ENCODE measurements at places on chromosomes 6 and 20. TPM values are rescaled to one million over a fixed set of nuclear protein-coding genes. Genes with fewer than 3 reads are reported as not detected.

- no peak for DNase-seq
These were observed 42.5 kb downstream of the SLC2A4RG start for GRCh38 chr20:63782051-63782471.

- no peak for DNase-seq
These were observed 5.6 kb upstream of the STX16 start for GRCh38 chr20:58645412-58645968.

GRCh38 chr20:62921119-62921687 is 5.1 kb downstream of the DIDO1 start:
- no peak for DNase-seq

DNA sequence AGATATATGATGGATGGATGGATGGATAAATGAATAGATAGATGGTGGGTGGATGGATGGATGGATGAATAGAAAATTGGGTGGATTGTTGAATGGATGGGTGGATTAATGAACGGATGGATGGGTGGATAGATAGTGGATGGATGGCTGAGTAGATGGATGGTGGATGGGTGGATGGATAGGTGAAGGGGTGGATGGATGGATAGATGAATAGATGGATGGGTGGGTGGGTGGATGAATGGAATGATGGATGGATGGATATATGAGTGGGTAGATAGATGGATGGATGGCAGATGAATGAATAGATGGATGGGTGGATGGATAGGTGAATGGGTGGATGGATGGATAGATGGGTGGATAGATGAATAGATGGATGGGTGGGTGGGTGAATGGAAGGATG is 80.7 kb upstream of the NEDD9 start:
- no peak for DNase-seq

DNA sequence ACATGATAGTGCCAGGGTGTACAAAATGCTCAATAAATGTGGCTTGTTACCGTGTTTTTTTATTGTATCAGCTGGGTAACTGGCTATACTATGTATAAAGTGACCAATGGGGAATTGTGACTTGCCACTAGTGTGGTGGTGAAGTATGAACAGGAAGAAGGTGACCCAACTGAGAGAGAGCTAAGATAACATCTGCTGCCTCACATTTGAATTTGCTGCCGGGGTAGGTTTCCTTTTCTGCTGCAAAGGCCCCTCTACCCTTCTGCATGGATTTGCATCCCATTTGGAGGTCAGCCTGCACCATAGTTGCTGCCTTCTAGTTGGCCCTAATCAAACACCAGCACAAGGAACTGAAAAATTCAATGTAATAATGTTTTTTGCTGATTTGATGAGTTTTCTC is 24.1 kb downstream of the IL17A start:
- no peak for DNase-seq

GRCh38 chr6:108406943-108407342 is 112.1 kb downstream of the AFG1L start:
- no peak for DNase-seq

GRCh38 chr20:33664762-33665144 is 2.0 kb upstream of the ACTL10 start:
- DNase-seq, result no peak

DNA sequence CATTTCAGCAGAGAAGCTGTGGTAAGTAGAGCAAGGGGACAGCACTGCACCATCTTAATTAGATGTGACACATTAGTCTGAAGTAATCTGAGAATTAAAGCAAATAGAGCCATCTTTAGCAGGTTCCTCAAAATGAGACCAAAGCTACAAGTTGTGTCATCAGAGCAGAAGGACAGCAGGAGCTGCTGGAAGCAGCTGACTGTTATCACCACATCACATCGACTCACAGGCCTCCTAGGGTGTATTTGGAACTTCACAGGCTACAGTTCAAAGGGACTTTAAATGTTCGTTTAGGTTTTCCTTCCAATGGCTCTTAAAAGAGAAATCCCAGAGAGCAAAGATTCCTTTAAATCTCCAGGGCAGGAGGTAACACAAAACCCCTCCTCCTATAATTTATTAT is 69.5 kb downstream of the LCA5 start:
- DNase-seq, result no peak

DNA sequence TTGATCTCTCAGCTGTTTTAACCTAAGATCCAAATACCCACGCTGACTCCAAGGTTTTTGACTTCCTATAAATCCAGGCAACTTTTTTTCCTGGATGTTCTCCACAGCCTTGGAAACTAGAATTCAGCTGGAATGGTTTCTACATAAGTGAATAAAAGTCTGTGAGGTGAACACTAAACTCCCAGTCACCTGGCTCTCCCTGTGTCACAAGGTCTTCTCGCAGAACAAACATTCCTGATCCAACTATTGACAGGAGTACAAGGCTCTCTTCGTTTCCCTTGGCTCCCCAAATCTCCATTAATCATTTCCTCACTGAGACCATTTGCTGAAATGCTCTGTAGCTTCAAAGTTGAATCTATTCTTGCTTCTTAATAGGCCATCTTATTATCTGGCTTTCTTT is 265.7 kb downstream of the ADGRG6 start:
- DNase-seq, result no peak

DNA sequence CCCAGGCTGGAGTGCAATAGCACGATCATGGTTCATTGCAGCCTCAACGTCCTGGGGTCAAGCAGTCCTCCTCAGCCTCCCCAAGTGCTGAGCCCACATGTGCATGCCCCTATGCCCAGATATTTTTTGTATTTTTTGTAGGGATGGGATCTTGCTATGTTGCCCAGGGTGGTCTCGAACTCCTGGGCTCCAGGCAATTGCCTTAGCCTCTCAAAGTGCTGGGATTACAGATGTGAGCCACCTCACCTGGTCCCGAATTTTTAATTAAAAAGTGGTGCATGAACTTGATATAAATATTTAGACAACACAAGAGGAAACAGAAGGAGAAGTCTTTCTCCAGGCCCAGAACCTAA is 7.1 kb upstream of the RNF114 start:
- peak; percentile 25 for DNase-seq

DNA sequence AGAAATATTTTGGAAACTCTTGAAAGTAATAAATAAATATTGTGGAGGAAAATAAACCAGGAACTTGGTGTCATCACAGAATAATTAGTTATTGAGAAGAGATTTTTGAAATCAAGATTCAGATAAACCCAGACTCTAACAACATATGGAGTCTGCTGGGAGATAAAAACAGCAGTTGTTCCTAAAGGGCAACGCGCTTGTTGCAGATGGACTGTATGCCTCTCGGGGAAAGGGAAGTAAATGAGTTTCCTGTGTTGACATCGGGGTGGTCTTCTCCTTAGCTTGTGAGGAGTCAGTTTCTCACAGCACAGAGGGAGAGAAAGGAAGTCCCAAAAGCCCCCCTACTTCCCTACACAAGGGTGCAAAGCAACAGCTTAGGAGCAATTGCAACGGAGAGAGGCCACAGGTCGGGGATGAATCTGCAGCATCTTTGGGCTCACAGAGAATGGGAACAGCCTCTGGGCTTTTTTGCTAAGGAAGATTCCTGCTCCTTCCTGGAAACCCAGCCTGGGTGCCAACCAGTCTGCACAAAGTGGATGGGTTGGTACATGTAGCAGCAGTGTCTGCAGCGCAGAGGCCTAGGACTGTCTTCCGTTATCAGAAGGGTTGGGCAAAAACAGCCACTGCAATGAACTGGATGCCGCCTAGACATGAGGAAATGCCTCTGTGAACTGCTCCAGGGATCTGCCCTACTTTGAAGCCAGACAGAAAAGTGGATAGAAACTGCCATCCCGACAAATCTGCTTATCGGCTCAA is 603.0 kb upstream of the NRSN1 start:
- DNase-seq, result no peak

DNA sequence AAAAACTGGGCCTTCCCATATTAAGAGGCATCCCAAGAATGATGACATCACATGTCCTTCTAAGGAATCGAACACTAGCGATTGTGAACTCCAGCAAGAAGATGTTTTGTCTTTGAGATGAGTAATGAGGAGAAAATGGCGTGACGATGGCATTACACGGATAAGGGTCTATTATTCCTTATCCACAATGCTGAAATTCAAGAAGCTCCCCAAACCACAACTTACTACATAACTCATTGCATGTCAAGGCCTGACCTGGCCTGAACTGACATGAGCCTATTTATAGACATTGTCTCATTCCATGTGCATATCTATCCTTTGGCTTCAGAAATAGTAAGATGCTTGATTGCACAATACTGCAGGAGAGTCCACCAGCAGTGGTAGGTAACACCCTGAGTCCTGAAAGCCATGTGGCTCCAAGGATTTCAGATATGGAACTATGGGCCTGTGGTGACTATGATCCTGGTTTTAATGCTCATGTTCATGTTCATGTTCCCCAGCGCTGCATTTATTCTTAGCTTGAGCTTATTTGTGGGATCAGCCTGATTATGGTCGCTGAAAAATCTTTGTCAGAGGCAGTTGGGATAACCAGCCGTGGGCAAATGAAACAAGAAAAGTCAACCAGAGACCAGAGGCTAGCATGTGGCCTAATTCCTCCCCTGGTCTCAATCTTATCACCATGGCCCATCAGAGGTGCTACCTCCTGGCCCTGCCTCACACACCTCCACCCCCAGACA is 183.2 kb upstream of the JARID2 start:
- no peak for DNase-seq

DNA sequence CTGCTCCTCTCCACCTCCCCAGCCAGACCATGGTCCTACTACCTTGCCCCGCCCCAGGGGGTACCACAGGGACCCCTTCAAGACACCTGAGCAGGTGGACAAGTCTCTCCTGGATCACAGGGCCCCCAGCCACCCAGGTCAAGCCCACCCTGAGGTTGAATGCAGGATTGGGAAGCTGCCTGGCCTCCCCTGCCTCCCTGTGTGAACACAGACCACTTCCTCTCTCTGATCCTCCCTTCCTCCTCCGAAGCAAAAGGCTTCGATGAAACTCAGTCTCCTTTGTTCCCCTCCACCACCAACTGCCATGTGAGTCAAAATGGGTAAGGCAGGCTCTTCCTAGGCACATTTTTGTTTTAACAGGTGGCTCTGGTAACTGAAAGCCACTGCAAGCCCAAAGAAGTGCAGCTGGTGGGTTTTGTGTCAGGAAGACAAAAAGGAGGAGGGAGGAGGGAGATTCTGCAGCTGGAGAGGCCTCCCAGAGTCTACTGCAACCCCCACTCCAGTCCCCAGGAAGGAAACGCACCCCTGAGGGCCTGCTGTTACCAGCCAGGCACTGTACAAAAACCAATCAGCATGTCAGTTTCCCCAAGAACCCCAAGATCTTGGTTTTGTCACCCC is 5.4 kb downstream of the ADA start:
- DNase-seq, result no peak

GRCh38 chr6:67629258-67629657 is 1005.8 kb upstream of the ADGRB3 start:
- no peak for DNase-seq

- DNase-seq, result no peak
These were observed 97.2 kb downstream of the TULP4 start for GRCh38 chr6:158409451-158409850.

DNA sequence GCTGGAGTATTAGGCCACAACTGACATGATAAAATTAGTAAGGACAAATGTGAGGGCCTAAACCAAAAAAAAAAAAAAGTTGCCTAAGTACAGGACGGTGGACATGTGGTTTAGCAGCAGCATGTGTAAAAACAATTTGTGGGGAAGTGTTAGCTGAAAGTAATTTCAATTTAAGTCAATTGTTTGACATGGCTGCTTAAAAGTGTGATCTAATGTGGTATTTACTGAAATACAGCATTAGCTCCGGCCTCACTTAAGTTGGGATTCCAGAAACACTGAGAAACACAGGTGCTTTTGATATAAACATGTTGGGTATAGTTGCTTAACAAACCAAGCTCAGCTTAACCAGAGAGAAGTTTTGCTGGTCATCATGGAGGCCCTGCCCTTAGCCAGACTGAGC is 119.7 kb downstream of the FYN start:
- no peak for DNase-seq

- no peak for DNase-seq
These were observed 268.1 kb downstream of the UST start for GRCh38 chr6:149014631-149015534.

DNA sequence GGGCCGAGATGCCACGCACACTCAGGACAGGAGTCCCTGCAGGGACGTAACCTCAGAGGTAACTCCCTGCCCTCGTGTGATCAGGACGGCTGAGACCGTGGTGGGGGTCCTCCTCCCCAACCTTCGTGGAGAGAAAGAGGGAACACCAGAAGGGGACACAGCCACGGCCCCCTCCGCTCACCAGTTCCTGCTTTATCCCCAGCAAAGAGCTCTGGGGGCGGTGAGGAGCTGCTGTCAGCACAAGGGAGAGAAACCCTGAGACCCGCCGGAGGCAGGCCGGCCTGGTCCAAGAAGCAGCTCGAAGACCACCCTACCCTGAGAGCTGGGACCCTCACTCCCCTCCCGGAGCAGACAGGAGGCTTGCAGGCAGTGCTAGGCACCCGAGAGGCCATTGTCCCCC is 44.4 kb downstream of the SLC2A4RG start:
- peak; percentile 73 for DNase-seq

DNA sequence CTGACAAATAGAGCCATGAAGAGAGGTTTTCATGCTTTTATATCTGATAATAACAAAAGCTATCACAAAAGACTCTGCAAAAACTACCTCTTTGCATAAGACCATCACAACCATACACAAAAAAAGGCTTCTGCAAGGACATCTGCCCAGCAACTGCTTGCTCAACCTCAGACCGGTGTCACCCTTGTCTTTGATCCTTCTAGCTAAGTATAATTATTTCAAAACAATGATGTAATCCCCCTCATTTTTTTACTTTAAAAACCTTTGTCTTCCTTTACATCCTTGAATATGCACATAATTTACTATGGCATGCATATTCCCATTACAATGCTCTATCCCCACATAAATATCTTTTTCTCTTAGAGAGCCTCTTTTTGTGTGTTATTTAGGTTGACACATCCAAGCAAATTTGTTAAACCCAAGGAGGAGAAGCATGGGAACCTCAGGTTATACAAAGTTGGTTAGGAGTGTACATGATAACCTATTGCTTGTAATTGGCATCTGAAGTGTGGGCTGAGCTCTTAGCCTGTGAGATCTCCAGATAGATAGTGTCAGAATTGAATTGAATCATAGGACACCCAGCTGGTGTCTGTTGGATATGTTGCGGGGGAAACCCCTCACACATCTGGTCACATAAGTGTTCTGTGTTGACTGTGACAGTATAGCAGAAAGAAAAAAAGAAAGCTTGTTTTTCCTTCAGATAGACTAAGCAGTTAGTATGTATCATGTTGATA is 20.7 kb upstream of the CGA start:
- no peak for DNase-seq

LYRM4 gene
- 17.9 TPM for total RNA-seq

SLC23A2 gene
- 26.0 TPM for total RNA-seq

BCAS1 gene
- 1.1 TPM for total RNA-seq

KIFC1 gene
- total RNA-seq, result 2.0 TPM

ADGRB3 gene
- total RNA-seq, result 5.4 TPM

OXT gene
- total RNA-seq, result not detected

PACRG gene
- 0.26 TPM for total RNA-seq

ECT2L gene
- total RNA-seq, result 0.30 TPM

HDGFL1 gene
- total RNA-seq, result not detected

All from aorta (tissue), 5 donors.